ENCODE measurements at places on chromosomes 1 and 21. TPM values are rescaled to one million over a fixed set of nuclear protein-coding genes. Genes with fewer than 3 reads are reported as not detected.

- no peak for DNase-seq
- peaks cover 5% of the 10 kb centered on the region for H3K4me1 ChIP-seq
- no peak overlapping the region for H3K4me3 ChIP-seq
- H3K36me3 ChIP-seq = no peaks in the 10 kb centered on the region
- peaks cover 1% of the 10 kb centered on the region for H3K27me3 ChIP-seq
- H3K27ac ChIP-seq = no peak overlapping the region
Measured at GRCh38 chr1:92805216-92805615, 20.3 kb upstream of the EVI5 start.

- no peak for DNase-seq
- H3K4me1 ChIP-seq = no peaks in the 10 kb centered on the region
- H3K36me3 ChIP-seq = no peaks in the 10 kb centered on the region
- peaks cover 5% of the 10 kb centered on the region for H3K27me3 ChIP-seq
- H3K27ac ChIP-seq = no peak overlapping the region
Measured at GRCh38 chr21:45010860-45011259, 63.5 kb upstream of the ADARB1 start.

TDRD5 gene
- polyA plus RNA-seq = not detected

- peak overlapping the region; percentile 10 for H3K27ac ChIP-seq
- H3K36me3 ChIP-seq = no peaks in the 10 kb centered on the region
- peak overlapping the region; percentile 7 for H3K4me3 ChIP-seq
- no peak for DNase-seq
- peaks cover 3% of the 10 kb centered on the region for H3K27me3 ChIP-seq
Measured at GRCh38 chr1:169508432-169509338, 22.9 kb upstream of the SLC19A2 start.

- DNase-seq = no peak
- no peak overlapping the region for H3K27ac ChIP-seq
- no peak overlapping the region for H3K4me3 ChIP-seq
- peaks cover 9% of the 10 kb centered on the region for H3K27me3 ChIP-seq
- H3K4me1 ChIP-seq = no peaks in the 10 kb centered on the region
- H3K36me3 ChIP-seq = no peaks in the 10 kb centered on the region
Measured at GRCh38 chr1:51922040-51922439, 43.5 kb upstream of the NRDC start.

DNA sequence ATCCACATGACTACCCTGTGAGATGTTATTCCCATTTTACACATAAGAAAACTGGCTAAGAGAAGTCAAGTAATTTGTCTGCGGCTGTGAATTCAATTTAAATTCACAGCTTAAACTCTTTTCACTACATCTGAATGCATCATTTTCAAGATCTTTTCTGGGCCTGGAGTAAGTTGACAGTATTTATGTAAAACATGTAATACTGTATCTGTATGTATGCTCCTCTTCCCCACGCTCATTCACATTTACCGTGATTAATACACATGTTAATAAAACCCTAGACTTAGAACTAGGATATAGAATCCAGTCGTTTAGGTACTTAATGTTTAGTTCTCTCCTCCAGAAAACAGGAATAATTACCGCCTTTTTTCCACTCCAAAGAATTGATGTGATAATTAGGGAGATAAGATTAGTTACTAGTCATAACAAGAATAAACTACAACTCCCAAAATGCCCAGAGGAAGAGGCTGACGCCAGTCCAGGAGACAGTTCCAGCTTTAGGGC lies 442 bp upstream of the PPP1R12B start:
- DNase-seq = no peak
- peak overlapping the region; percentile 93 for H3K4me3 ChIP-seq
- no peaks in the 10 kb centered on the region for H3K27me3 ChIP-seq
- H3K36me3 ChIP-seq = no peaks in the 10 kb centered on the region
- peaks cover 24% of the 10 kb centered on the region for H3K4me1 ChIP-seq
- H3K27ac ChIP-seq = peak overlapping the region; percentile 95

UTS2 gene
- 33.0 TPM for polyA plus RNA-seq

DNA sequence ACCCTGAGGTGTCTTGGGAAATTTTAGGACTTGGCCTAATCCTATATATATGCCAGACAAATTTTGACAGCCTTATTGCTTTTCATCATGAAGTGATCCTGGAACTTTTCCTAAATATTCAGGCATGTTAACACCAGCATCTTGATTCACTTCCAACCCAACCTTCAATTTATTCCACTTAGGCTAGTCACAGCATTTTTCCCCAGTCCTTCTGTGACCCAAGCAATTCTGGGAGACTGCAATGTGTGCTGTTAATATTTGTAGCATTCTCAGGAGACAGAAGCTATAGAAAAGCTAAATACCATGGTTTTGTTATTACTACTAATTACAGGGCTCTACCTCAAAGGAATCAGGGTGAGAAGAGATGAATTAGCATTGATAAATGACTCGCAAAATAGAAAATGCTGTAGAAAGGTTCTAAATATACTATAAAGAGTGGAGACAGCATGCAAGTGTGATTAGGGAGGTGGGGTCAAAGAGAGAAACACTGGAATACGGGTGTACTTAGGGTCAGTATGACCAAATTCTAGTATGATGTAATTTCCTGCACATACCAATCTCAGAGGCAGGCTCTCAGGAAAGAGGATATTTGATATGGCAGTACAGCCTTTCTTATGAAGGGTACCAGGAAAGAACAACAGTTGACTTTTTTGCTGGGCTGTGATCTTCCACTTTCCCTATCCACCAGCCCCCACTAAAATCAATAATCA lies 29.1 kb downstream of the PRRX1 start:
- no peak overlapping the region for H3K4me3 ChIP-seq
- H3K36me3 ChIP-seq = no peaks in the 10 kb centered on the region
- peaks cover 10% of the 10 kb centered on the region for H3K27me3 ChIP-seq
- no peaks in the 10 kb centered on the region for H3K4me1 ChIP-seq
- no peak for DNase-seq
- H3K27ac ChIP-seq = no peak overlapping the region

Measured in immature natural killer cell (primary cell).